ENCODE measurements at places on chromosomes 11 and 22.

GRCh38 chr11:126100716-126101115 lies 38.0 kb upstream of the CDON start:
- no peak for DNase-seq

GRCh38 chr11:75919525-75919924 lies 104.5 kb downstream of the UVRAG start:
- DNase-seq, result no peak

GRCh38 chr22:35464399-35464798 lies 64.5 kb downstream of the MCM5 start:
- DNase-seq, result no peak

GRCh38 chr11:118010738-118011461 lies 24.7 kb downstream of the IL10RA start:
- DNase-seq, result no peak

- no peak for DNase-seq
Observed at GRCh38 chr22:25716637-25717036, 25.4 kb upstream of the MYO18B start.

DNA sequence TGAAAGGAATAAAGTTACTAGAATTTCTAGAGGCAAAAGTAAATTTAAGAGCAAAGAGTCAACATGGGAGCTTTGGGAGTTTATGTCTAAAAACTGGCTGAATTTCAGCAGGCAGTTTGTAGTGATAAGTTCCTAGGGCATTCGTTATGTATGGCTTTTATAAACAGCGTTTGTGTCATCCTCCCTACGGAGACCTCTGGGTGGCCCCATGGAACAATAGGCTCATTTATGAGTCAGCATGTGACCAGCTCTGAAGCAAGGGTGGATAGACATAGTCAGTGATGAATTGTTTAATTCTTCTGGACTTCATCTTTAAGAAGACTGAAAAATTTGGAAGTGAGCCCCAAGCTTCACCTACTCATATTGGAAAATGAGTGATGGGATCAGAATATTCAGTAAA lies 37.1 kb downstream of the SVIP start:
- no peak for DNase-seq

DNA sequence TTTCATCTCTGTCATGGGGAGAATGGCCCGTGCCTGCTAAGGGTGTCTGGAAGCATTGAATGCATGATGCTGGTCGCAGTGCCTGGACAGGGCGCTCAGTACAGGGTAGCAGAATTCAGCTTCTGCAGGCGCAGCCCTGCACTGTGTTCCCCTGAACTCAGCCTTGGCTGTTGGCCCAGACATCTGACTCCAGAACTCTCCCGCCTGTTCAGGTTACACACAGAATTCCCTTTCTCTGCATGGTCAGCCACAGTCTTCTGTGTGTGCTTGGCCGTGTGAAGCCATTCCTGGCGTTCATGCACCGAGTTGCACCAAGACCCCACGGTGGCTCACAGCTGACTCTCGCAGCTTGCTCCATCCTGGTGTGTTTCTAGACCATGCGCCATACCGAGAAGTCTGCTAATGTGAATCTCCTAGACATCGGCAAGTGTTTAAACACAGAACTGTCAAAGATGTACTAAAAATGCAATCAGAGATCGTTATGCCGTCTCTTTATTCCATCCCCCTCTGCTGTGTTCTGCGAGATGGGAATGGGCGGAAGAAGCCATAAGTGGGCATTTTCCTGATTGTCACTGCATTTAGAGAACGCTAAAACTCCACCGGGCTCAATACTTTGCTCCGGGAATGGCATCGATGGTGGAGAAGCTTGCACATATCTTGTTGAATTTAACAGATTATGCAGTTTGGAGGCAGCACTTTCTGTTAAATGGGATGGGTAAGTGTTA lies 55.6 kb downstream of the MPPED1 start:
- DNase-seq, result no peak

- DNase-seq, result peak; percentile 71
Observed at GRCh38 chr11:78313181-78313795, 104.3 kb downstream of the GAB2 start.

GRCh38 chr11:93082900-93083299 lies 113.4 kb downstream of the MTNR1B start:
- no peak for DNase-seq

DNA sequence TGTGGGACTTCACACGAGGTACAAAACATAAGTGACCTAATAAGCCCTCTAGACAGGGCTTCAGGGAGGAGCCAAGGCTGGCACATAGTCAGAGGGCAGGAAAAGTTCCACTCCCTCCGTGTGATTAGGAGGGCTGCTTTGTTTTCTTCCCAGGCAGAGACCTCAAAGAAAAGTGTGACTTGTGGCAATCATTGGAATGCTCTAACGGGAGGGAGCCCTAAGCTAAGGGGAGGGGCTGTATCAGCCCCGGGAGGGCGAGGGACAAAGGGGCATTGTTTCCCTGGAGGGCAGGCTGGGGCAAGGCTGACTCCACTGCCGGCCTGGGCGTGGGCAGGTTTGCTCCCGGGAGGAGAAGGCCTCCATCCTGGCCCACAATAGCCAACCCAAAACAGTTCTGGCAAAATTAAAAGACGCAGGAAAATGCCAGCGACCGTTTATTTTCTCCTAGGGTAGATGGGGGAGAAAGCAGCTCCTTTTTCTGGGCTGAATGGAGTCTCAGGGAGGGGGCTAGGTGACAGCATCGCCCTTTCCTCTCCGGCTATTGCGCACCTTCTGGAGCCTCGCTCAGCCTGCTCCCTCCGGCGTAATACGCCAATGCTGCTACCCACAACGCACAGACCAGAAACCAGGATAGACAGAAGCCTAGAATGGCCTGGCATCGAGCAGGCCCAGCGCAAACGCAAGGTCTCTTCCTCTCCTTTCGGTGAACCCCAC lies 60.2 kb downstream of the ENDOD1 start:
- DNase-seq, result no peak

GRCh38 chr11:130089674-130090073 lies 20.0 kb downstream of the APLP2 start:
- DNase-seq, result no peak

GRCh38 chr22:41687901-41688364 lies 734 bp downstream of the SNU13 start:
- no peak for DNase-seq

DNA sequence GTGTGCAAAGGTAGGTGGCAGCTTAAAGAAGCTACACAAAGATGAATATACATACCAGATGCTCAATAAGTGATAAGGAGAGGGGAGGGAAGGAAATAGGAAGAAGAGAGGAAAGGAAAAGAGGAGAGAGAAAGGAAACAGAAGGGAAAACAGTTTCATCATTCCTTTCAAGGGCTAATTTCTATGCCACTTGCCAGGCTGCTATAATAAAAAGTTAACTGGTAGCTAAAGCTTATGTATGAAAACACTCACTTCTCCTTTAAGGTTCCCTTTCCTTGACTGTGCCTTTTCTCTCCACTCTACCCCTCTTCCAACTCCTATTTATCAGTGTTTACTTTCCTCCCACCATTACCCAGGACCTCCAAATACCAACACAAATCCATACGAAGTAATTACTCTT lies 347.9 kb downstream of the DLG2 start:
- no peak for DNase-seq

DNA sequence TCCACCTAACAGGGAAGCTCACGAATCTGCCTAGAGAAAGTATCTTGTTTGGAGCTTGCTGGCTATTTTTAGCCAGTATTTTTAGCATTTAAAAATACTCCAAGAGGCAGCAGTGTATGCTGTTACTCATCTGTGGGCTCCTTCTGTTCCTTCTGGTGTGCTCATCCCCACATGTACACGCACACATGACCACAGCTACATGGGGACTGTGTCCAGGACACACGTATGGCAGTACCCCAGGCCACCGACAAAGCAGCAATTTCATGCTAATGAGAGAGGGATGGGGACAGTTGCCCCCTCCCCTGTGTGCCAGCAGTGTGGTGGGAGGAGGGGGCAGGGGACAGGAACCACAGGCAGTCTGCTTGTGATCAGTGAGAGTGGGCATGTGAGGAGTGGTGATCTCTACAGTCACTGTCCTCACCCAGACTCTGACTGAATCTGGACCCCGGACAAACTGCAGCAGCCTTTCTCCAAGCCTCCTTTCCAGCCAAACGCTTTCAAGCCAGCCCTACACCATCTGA lies 16.4 kb downstream of the USP2 start:
- no peak for DNase-seq

- no peak for DNase-seq
Observed at GRCh38 chr22:46290843-46291785, 5.6 kb upstream of the GTSE1 start.

GRCh38 chr11:47595029-47595428 lies 818 bp upstream of the C1QTNF4 start:
- DNase-seq, result no peak

- no peak for DNase-seq
Observed at GRCh38 chr11:12721816-12722604, 47.8 kb downstream of the TEAD1 start.

DNA sequence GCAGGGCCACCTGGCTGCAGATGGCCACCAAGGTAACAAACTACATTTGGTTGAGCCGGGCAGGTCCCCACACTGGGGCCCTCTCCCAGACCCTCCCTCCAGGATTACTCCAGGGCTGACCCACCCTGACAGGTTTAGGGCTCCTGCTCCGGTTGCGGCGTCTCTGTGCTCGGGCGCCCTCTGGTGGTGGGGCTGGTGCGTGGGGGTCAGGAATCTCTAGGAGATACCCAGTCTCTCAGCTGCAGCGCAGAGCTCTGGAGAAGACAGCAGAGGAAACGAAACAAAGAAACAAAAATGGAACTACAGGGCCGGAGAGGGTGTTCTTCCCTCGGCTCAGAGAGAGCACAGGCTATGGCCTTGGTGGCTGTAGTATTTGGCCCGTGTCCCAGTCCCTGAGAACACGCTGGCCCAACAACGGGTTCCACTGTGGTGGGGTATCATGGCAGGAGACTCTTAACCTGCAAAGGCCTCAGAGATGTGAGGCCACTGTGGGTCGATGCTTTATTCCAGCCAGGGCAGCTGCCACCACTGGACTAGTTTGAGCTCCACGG lies 2.4 kb downstream of the C11orf96 start:
- peak; percentile 41 for DNase-seq

GRCh38 chr22:17057959-17058814 lies 26.6 kb upstream of the IL17RA start:
- DNase-seq, result peak; percentile 8

DNA sequence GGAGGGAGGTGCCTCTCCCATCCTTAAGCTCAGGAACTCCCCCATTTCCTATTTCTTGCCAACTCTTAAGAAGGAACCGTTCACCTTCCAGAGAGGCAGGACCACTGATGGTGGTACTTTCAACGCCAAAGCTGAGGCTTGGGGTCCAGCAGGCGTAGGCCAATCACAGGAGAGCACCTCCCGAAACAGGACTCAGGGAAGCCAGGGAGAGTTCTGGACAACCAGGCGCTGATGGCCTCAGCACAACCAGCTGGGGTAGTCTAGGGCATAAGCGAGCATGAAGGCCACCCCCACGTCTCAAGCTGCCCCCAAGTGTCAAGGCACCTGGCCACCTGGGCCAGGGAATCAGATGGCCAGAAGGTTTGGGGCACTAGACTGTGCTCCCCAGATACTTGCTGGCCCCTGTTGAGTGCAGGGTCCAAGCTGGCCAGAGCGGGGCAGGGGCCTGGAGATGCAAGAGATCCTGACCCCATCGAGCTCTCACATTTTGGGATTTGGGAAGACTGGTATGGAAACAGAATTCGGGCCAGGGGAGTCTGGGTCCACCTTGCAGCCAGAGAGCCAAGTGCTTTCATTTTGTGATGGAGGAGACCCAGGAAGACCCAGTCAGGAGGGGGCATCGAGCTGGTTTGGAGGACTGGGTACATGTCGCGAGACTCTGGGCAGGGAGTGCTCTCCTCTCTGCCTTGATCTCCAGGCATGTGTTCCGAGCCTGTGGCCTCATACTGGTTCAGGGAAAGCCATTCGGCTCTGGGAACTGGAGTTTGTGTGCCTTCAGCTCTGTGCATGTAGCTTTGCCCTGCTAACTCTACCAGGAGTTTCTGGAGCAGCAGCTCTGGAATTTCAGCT lies 926 bp downstream of the CD6 start:
- DNase-seq, result no peak

DNA sequence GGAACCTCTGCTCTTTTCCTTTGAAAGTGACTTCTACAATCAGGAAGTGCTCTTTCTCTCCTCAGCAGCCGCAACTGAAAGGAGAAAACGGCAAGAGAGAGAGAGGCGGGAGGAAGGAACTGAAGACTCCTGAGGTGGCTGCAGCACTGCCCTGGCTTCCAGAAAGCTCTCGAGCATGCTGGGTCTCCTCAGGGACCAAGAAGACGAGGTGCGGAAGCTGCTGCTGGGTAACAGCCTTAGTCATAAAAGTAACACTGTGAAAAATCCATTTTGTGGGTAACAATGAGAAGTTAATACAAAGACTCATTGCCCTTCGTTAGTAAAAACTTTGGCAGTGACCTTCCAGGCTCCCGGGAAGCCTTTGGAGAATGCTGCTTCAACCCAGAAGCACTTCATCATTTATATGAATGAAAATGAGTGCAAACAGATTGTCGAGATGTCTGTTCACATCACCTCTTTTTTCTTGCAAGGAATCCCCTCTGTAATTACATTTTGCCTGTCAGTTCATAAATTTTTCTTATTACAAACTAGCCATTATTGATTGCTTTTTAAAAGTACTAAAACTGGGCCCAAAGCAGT lies 473.4 kb downstream of the SOX6 start:
- DNase-seq, result no peak

DNA sequence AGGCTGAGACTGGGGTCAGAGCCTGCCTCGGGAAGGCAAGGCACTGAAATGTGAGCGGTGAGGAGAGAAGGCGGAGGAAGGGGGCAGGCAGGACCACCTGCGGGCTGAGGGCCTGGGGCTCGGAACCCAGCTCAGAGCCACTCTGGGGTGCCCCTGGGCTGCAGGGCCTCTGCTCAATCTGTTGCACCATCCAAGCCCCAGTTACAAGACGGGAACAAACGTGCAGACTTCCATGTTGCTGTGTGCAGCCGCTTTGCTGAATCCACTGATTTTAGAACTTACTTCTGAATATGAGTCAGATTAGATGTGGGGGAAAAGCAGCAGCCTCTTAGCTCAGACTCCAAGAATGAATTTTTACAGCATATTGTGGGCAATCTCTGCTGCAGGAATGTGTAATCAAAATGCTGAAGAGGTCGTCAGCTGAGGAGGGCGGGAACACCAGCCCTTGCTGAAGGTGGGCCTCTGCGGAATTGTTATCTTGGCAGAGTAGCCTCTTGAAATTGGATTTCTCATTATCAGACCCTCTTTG lies 21.6 kb downstream of the PARVG start:
- peak; percentile 72 for DNase-seq

- DNase-seq, result no peak
Observed at GRCh38 chr11:111549196-111549868, 8.8 kb downstream of the LAYN start.
